Smooth muscle cell of trachea (primary cell): ENCODE measurements at places on chromosomes 5 and 9. TPM values are rescaled to one million over a fixed set of nuclear protein-coding genes. Genes with fewer than 3 reads are reported as not detected.

Gene EGFLAM
- total RNA-seq = 2.5 and 3.0 TPM in 2 replicates

Gene HOMER1
- total RNA-seq = 3.8 and 6.1 TPM in 2 replicates

Gene SUSD3
- 0.73 and 1.3 TPM in 2 replicates for total RNA-seq

Gene KCNIP1
- total RNA-seq = not detected in 2 replicates

Gene NSUN2
- 40.9 and 49.5 TPM in 2 replicates for total RNA-seq

Gene DOCK8
- 0.44 and 0.66 TPM in 2 replicates for total RNA-seq

Gene LRRC70
- 0.50 and 1.3 TPM in 2 replicates for total RNA-seq

Gene STPG3
- total RNA-seq = 0.66 TPM in 1 of 2 replicates, not detected in the other

Gene FPGS
- total RNA-seq = 66.2 and 75.0 TPM in 2 replicates

Gene ADRA1B
- 0.17 TPM in 1 of 2 replicates, not detected in the other for total RNA-seq

Gene PDE6A
- total RNA-seq = not detected in 2 replicates

Gene PNPLA7
- 1.3 and 2.0 TPM in 2 replicates for total RNA-seq

Gene SHC3
- 24.9 and 61.4 TPM in 2 replicates for total RNA-seq

Gene ASPN
- total RNA-seq = 7.1 and 15.2 TPM in 2 replicates

Gene TRIP13
- 5.6 and 32.1 TPM in 2 replicates for total RNA-seq

Gene HEMGN
- not detected in 2 replicates for total RNA-seq

Gene IRX4
- 0.15 TPM in 1 of 2 replicates, not detected in the other for total RNA-seq

Gene PIGO
- total RNA-seq = 13.5 and 13.6 TPM in 2 replicates

Gene PRRT1B
- not detected in 2 replicates for total RNA-seq

Gene PLEKHG4B
- under 0.01 TPM in 2 replicates for total RNA-seq

Gene CCDC69
- total RNA-seq = 2.2 and 6.9 TPM in 2 replicates

Gene SPATA31D4
- total RNA-seq = not detected in 2 replicates

Gene SLC27A6
- total RNA-seq = under 0.01 and 0.15 TPM in 2 replicates

Gene CREBRF
- 25.0 and 25.2 TPM in 2 replicates for total RNA-seq

Gene SLC45A2
- under 0.01 TPM in 1 of 2 replicates, not detected in the other for total RNA-seq

Gene ST8SIA4
- 0.17 and 0.29 TPM in 2 replicates for total RNA-seq

Gene ROR2
- 20.9 and 29.8 TPM in 2 replicates for total RNA-seq

Gene BAAT
- total RNA-seq = not detected in 2 replicates

Gene SIGMAR1
- total RNA-seq = 71.1 and 88.0 TPM in 2 replicates

Gene GPR151
- not detected in 2 replicates for total RNA-seq

Gene CMYA5
- 6.0 and 11.2 TPM in 2 replicates for total RNA-seq

Gene CTNND2
- total RNA-seq = not detected in 2 replicates

Gene RRAGA
- 65.5 and 72.4 TPM in 2 replicates for total RNA-seq

Gene FOXD4L4
- total RNA-seq = 0.17 and 0.29 TPM in 2 replicates

Gene HAVCR2
- total RNA-seq = 1.0 and 2.2 TPM in 2 replicates

Gene CPEB4
- total RNA-seq = 13.8 and 16.0 TPM in 2 replicates

Gene GOLGA1
- total RNA-seq = 12.7 and 16.6 TPM in 2 replicates

Gene HSD17B3
- total RNA-seq = under 0.01 and 0.15 TPM in 2 replicates

Gene EQTN
- total RNA-seq = not detected in 2 replicates

Gene C9orf50
- 0.17 and 0.44 TPM in 2 replicates for total RNA-seq

Gene PLAC8L1
- total RNA-seq = not detected in 2 replicates

Gene RAD23B
- 117 and 141 TPM in 2 replicates for total RNA-seq

Gene SLC23A1
- 0.50 TPM in 1 of 2 replicates, not detected in the other for total RNA-seq

Gene SPARC
- 525 and 1,480 TPM in 2 replicates for total RNA-seq

Gene P4HA2
- total RNA-seq = 225 and 590 TPM in 2 replicates

Gene LCN1
- not detected in 2 replicates for total RNA-seq

Gene MPDZ
- 36.1 and 38.0 TPM in 2 replicates for total RNA-seq

Gene TBC1D2
- total RNA-seq = 5.2 and 15.9 TPM in 2 replicates

Gene AFAP1L1
- 5.1 TPM in 2 replicates for total RNA-seq

Gene HACD4
- total RNA-seq = 13.4 and 16.3 TPM in 2 replicates

Gene SHISAL2B
- not detected in 2 replicates for total RNA-seq

Gene SMIM3
- 49.2 and 62.0 TPM in 2 replicates for total RNA-seq

Gene PCDHGB4
- total RNA-seq = 21.5 and 38.4 TPM in 2 replicates
